ENCODE measurements at places on chromosomes 16 and 17.

DNA sequence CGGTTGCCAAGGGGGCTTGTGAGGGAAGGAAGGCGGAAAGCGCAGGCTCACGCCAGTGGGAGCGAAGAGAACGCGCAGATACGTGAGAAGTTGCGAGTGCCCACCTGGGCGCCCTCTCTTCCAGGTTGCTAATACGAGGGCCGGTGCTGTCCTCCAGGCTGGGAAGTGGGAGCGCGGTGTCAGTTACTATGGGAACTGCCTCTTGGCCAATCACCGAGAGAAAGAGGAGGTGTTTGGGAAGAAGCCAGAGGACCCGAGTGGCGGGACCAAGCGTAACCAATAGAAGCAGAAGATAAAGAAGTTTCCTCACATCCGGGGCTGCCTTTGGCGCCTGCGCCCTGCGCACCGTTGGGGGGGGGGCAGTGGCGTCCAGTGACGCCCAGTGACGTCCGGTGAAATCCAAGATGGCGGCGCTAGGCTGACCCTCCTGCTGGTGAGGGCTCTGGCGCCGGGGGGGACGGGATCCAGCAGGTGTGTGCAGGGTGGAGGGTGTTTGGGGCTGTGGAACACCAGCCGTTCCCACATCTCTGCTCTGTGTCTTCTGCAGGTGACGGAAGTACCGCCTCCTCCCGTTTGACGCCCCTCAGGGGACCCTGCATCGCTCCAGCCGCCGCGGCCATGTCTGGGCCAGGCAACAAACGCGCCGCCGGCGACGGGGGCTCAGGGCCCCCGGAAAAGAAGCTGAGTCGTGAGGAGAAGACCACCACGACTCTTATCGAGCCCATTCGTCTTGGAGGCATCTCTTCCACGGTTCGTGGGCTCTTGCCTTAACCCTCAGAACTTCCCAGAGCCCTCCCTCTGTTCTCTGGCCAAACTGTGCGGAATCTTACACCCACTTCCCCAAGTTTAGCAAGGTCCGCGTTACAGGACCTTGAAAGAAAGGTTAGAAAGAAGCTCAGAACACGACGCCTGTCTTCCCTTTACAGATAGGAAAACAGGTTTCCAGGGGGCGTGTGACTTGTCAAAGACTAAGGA, at the start of the genes CFAP119 and RNF40:
Gene CFAP119 (minus strand): TSS at position 135 of the 975 bp plus-strand sequence. CDS start 314 bp downstream, outside the sequence.
Gene RNF40 (plus strand): TSS at position 395 of the 975 bp plus-strand sequence. CDS start 224 bp downstream, at position 619.
- DNase-seq, result peak; percentile 98

GRCh38 chr17:43574348-43574747, 28.2 kb upstream of the ETV4 start:
- no peak for DNase-seq

- no peak for DNase-seq
Observed at GRCh38 chr17:13140750-13141149, 122.9 kb upstream of the ELAC2 start.

- no peak for DNase-seq
Observed at GRCh38 chr16:2087748-2088631, 40.2 kb downstream of the TSC2 start.

DNA sequence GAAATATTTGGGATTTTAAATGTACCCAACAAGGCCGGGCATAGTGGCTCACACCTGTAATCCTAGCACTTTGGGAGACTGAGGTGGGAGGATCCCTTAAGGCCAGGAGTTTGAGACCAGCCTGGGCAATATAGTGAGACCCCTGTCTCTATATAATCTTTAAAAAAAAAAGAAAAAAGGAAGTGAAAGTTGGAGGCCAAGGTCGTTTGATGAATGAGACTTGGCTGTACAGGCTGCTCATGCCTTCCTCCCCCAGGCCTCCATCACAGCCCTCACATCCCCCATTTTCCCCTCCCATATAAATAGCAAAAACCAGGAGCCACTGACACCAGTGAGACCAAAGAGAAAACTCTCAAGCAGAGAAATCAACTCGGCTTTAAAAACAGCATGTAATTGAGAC, 3.3 kb upstream of the CA7 start:
- DNase-seq, result no peak

- DNase-seq, result no peak
Observed at GRCh38 chr17:2013994-2014317, 11.2 kb downstream of the RTN4RL1 start.

DNA sequence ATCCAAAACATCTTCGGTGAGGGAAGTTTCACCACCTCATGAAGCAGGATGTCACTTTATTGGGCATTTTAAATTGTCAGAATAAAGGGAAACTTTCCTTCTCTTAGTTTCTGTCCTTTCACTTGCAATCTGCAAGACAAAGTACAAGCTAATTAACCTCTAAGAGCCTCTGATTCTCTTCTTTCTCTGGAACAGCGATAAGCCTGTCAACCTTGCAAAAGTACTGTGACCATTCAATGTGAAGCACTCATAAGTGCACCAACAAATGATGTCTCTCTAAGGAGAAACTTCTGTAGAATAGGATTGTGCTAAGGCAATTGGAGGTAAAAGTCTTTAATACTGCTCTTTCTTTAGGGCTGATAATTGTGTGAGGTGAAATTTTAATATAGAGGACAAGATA, 1622.3 kb downstream of the CDH8 start:
- no peak for DNase-seq

GRCh38 chr17:40614431-40615067, 33.1 kb downstream of the SMARCE1 start:
- no peak for DNase-seq

GRCh38 chr17:75571197-75571884, 16.3 kb upstream of the MYO15B start:
- no peak for DNase-seq

GRCh38 chr17:10838682-10839081, 795 bp upstream of the PIRT start:
- no peak for DNase-seq

GRCh38 chr16:8908810-8909468, 26.8 kb downstream of the LITAFD start:
- no peak for DNase-seq

- no peak for DNase-seq
Observed at GRCh38 chr17:47877368-47878034, 18.5 kb upstream of the SP2 start.

GRCh38 chr17:4583782-4584100, 588 bp upstream of the SMTNL2 start:
- no peak for DNase-seq

Data from fibroblast of mammary gland (primary cell).